ENCODE measurements at places on chromosomes 7 and 10.

- no peak for DNase-seq
Measured at GRCh38 chr7:22731766-22732165, 4.8 kb downstream of the IL6 start.

DNA sequence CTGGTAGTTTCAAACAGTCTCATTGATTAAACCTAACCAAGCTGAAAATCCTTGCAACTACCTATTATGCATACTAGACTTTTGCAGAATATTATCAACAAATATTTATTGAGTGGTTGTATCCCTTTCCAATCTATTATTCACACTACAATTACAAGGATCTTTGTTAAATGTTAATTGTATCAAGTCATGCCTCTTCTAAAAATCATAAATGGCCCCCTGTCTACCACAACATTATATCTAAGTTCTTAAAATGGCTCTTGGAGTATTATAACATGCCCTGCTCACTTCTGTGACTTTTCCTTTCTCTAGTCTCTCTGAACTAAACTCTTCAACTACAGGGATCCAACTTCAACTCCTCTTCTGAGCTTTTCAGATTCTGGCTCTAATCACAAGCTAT is 219.3 kb downstream of the IMMP2L start:
- no peak for DNase-seq

GRCh38 chr10:43201545-43202131 is 63.4 kb downstream of the CSGALNACT2 start:
- no peak for DNase-seq

DNA sequence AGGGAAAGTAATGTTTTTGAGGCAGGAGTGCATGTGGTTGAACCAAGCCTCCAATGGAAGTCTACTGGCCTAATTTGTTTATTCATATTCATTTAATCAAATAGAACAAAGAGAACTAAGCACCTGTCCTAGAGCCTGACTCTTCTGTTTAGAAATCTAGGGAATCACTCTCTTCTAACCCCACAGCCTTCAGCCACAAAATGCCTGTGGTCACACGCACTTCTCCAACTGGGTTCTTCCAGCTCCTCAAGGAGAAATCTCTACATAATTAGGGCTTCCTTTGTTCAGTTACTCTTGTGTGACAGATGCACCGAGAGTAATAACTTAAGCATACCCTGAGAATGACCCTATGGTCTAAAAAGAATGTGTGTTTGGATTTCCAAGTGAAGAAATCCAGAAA is 133.7 kb upstream of the NAMPT start:
- DNase-seq = no peak

DNA sequence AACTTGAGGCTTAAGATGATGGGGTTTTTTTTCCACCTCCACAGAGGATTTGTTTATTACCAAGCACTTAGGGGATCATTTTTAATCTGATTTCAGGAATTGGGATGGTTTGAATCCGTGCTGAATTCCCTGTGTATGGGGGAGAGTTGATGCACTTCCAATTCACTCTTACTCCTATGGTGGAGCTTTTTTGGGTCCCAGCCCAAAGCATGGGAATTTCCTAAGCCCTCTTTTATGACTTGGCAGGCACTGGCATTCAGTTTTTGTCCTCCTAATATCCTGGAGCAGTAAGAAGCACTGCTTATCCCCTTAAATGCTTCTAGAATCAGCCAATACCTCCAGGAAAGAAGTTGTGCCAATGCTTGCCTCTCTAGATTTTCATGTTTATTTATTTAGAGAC is 78.7 kb downstream of the HYCC1 start:
- no peak for DNase-seq

DNA sequence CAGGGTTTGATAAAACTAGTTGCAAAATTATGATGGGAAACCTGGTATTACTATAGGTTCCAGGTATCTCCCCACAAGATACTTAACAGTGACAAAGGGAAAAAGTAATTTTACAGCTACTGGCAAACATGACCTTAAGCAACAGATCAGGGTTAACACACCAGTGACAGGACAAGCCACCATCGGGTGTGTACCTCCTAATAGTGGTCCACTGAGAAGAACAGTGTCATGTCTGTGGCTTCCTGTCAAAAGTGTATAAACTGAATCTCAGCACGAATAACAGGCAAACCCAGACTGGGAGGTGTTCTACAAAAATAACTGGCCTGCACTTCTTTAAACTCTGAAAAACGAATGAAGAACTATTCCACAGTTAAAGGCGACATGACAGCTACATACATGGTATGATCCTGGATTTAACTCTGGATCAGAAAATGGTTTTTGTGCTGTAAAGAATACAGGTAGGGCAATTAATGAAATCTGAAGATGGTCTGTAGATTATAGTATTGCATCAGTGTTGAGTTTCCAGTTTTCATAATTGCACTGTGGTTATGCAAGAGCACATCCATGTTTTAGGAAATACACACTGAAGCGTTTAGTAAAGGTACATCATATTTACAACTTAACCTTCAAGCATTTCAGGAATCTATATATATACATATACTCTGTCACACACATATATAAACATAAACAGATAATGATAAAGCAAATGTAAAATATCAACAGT is 32.0 kb upstream of the ARMS2 start:
- no peak for DNase-seq

GRCh38 chr10:64537928-64538327 is 1016.7 kb downstream of the REEP3 start:
- no peak for DNase-seq

GRCh38 chr7:8627325-8627724 is 193.9 kb downstream of the NXPH1 start:
- DNase-seq = no peak

DNA sequence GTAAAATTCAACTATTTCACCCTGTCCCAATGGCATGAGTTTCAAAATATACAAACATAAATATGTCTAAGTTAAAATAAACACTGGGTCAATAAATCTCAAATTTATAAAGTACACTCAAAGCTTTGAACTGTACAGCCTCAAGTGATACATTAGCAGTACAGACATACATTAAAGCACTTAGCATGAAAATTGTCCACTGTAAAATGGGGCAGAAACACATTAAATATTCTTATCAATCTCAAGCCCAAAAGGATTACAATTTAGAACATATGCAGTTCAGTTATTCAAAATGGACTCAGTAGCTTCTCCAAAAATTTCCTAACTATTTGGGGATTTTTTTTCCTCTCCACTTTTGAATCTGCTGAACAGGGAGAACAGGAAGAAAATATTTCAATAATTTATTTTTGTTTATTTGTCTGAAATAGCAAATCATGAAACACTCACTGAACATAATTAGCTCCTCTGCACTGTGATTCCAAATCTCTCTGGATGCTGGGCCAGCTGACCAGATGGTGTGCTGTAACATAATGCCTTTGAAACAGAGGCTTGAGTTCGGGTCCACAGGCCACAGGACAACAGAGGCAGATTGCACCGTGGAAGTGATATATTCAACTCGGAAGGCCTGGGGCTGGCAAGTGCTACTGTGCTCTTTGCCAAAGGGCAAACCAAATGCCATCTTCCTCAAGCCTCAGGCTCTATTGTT is 248.9 kb upstream of the LRRN3 start:
- no peak for DNase-seq

DNA sequence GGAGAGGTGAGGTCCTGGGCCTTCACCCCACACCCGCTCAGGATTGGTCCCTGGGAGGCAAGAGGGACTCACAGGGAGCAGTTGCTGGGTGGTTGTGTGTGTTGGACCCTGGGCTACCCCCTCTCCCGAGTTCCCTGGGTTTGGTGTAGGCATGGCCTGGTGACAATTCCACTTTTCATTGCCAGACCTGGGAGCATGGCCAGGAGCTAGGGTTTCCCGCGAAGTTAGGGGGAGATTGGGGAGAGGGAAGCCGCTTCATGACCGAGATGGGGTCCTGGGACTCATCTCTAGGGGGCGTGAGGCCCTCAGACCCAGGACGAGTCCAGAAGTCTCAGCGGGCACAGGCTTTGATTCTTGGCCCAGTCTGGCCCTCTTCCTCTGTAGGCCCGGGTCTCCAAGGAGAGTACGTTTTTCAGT is 606 bp downstream of the PALD1 start:
- no peak for DNase-seq

- no peak for DNase-seq
Measured at GRCh38 chr10:5543623-5544022, 18.9 kb downstream of the CALML3 start.

- DNase-seq = no peak
Measured at GRCh38 chr10:33353334-33353733, 18.9 kb upstream of the NRP1 start.

DNA sequence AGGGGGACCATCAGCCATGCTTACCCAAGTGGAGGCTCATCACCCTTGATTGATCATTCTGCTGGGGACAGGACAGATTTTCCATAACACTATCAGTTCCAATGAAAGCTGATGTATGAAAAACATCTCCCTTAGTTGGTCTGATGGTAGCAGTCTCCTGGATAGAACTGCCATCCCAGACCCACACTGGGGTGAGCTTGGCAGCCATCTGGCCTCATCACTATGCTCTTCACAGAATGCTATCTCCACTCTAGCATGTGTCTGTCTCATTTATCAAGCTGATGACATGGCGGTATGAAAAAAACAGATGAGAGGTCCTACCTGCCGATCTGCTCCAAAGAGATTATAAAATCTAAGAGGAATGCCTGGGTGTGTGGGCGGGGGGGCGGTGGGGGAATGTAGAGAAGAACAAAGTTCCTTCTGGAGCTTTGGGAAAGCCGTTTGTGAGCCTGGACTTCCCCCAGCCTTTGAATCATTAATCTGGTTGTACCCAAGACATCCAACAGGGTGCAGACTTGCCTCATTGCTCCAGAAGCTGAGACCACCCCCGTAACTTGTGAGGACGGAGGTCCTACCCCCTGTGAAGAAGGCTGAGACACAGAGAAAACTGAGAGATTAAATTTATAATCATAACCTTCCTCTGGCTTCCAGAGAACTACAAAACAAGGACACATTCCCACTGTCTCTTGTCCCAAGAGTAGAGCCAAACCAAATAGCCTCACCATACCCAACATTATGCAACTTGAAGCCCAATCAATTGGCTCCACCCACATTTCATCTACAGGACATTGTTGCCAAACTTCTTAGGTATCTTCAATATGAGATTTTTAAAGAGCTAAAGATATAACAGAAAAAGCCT is 340.8 kb downstream of the KCNMA1 start:
- no peak for DNase-seq

Data from substantia nigra (tissue), 51 donors.